ENCODE measurements at places on chromosomes 11 and 22.

DNA sequence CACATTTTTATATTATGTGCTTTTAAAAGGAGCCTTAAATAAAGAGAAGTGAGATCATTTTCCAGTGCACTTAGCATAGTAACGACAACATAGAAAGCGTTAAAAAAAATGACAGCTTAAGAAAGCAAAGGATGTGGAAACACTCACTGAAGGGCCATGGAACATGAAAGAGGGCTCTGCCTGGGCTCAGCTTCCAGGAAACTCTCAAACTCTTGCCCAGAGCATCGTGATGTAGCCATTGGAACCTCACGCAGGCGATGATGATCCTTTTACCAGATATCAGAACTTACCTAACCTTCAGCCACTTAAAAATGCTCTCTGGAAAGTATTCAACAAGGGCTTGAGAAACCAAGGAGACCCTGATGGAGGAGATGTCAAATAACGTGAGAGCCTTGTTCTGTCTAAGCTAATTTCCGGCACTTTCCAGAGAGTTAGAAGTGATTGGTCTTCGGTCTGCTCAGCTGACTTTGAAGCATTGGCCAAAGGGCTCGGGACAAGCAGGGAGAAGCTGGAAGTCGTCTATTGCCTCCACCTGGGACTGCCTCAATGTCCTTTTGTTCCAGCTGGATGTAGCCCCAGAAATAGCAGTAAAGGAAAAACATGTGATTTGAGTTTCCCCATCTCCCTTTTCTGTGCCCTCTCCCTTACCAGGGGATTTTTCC, 21.5 kb upstream of the ETS1 start:
- DNase-seq = no peak

DNA sequence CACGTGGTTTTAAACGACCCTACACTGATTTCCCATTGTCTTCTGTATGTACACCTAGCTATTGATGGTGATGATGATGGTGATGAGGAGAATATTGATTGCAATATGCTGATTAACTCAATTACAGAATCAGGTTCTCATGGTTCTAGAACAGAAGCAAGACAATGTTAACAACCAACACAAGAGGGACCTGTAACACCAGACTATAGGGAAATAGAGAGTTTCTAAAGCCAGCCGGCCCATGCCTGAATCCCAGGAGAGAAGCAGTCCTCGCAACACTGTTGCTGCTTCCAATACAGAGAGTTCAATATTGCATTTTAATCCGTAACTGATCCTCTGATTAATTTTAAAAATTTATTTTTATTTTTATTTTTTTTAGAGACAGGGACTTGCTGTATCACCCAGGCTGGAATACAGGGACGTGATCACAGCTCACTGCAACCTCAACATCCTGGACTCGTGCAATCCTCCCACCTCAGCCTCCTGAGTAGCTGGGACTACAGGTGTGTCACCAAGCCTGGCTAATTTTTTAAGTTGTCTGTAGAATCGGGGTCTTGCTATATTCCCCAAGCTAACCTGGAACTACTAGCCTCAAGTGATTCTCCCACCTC, 22.2 kb upstream of the UBASH3B start:
- peak; percentile 78 for DNase-seq

DNA sequence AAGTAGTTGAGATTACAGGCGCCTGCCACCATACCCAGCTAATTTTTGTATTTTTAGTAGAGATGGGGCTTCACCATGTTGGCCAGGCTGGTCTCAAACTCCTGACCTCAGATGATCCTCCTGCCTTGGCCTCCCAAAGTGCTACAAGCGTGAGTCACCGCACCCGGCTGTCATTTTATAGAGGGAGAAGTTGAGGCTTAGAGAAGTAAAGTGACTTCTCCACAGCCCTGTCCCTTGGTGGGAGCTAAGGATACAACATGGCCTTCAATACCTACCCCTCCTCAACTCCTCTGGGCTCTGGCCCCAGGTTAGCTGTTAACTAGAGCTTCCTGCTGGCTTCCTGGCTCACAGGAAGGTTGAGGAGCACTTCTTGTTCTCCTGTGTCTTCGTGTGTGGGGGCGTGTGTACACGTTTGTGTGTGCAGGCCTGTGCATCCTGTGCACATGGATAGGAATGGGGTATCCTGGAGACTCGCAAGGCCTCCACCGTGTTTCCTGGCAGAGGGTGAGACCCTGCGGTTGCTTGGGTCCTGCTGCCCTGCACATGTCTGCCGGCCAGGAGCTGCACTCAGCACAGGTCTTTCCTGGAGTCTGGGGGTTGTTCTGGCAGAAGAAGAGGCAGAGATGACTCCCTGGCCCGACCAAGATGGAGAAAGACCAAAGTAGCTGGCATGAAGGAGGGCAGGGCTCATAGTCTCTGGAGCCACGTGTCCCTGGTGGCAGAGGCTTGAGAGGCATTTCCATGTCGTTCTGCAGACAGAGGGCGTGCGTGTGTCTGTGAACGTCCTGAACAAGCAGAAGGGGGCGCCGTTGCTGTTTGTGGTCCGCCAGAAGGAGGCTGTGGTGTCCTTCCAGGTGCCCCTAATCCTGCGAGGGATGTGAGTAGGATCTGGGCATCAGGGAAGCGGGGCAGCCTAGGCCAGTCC, 2.4 kb downstream of the SIDT2 start:
- DNase-seq = peak; percentile 80

GRCh38 chr11:125929445-125930075, 16.3 kb upstream of the VSIG10L2 start:
- no peak for DNase-seq

DNA sequence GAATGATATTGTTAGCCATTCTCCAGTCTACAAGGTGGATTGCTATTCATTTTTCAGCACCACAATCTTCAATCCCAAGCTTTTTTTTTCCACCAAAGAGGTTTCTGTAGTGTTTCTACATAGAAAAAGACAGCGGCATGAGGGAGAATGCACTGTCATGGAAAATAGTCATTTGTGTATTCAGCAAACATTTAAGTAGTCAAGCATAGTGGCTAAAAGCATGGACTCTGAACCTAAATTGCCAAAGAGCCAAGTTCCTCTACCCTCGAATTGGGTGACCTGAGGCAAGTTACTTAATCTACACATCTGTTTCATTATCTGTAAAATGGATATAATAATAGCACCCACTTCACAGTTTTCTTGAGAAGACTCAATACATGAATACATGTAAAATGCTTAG, 14.2 kb downstream of the GAS2 start:
- DNase-seq = no peak

DNA sequence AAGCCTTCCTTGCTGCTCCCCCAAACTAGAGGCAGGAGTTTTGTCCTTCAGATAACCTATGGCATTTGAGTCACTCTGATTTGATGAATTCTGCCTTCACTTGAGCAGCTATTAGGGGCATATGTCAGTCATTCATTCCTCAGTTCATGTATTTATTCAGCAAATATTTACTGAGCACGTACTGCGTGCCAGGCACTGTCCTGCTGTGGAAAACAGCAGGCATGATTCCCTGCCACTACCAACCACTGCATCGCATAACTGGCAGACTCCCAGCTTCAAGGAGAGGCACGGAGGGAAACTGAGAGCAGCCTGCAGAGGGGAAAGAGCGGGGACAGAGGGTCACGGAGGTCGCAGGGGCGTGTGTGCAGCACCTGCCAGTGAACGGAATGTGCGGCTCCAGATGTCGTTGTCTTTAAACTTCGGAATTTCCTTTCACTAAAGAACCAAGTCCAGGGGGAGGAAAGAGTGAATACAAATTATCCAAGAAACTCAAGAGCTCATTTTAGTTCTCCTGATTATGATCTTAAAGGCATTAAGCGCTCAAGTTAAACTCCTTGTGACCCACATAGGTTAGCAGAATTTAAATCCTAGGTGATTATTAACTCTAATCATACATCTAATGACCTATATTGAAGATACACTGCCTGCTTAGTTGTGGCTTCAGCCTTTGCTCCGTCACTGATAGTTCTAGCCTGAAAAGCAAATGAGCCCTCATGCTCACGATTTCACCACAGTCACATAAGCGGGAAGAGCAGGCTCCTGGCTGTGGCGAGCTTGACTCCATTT, 12.6 kb downstream of the PPARA start:
- DNase-seq = no peak

GRCh38 chr11:70272009-70272408, 1.5 kb downstream of the PPFIA1 start:
- no peak for DNase-seq

GRCh38 chr11:129333873-129334272, 41.8 kb upstream of the BARX2 start:
- DNase-seq = no peak

- no peak for DNase-seq
These were observed 273.9 kb downstream of the SBF2 start for GRCh38 chr11:10019906-10020682.

DNA sequence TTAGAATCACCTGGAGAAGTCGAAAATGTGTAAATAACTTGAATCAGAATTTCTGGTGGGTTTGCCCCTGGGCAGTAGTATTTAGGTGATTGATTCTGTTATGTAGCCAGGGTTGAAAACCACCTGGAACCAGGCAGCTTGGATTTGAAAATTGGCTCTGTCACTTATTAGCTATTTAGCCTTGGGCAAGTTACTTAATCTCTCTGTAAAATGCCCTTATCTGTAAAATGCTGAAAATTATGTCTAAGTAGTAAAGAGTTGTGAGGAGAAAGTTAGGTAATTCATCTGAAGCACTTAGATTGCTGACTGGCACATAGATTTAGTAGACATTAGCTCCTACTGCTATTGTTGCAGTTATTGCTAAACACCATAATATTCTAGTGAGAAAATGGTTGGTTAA, 49.3 kb downstream of the PPME1 start:
- DNase-seq = peak; percentile 18

GRCh38 chr11:118979434-118979833, 7.9 kb downstream of the FOXR1 start:
- no peak for DNase-seq

- no peak for DNase-seq
These were observed 74.0 kb upstream of the TTC12 start for GRCh38 chr11:113240389-113240788.

Data from fibroblast of the aortic adventitia (primary cell).